Cerebellar nuclear complex (tissue), 1 donor: ENCODE measurements at places on chromosomes 1 and 21.

DNA sequence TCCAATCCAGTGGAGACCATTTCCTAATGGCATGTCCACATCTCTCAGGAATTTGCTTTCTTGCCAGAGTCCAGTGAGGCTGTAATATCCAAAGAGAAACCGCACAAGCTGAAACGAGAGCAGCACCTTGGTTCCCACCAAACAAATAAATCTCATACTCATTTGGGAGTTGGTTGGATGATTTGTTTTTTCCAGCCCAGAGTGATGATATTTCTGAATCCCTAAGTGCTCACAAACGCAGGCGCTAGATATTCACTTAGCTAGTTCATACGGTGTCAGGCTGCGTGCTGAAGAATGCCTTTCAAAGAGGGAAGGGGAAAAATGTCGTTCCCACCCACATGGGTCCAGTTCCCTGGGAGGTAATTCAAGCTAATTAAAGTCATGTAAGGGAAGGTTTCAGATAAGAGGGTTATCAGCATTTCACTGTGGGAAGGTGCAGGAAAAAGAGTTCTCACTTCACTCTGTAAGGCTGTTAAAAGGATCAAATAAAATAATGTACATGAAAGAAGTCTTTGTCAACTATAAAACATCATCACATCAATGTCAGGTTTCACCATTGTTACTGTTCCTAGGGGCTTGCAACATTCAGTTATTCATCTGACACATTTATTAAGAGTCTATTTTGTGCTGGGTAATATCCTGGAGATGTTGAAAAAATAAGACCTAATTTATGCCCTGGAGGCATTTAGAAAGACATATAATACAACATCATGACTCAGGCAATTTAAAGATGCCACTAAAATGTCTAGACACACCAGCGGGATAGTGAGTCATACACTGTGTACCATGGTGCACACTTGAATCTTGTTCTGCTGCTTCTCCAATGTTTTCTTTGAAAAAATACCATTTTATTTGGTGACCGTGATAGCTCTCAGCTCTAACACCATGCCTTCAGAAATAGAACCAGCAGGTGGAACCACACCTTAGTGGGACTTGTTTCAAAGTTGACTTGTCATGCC is 19.3 kb downstream of the DPT start:
- DNase-seq: no peak

DNA sequence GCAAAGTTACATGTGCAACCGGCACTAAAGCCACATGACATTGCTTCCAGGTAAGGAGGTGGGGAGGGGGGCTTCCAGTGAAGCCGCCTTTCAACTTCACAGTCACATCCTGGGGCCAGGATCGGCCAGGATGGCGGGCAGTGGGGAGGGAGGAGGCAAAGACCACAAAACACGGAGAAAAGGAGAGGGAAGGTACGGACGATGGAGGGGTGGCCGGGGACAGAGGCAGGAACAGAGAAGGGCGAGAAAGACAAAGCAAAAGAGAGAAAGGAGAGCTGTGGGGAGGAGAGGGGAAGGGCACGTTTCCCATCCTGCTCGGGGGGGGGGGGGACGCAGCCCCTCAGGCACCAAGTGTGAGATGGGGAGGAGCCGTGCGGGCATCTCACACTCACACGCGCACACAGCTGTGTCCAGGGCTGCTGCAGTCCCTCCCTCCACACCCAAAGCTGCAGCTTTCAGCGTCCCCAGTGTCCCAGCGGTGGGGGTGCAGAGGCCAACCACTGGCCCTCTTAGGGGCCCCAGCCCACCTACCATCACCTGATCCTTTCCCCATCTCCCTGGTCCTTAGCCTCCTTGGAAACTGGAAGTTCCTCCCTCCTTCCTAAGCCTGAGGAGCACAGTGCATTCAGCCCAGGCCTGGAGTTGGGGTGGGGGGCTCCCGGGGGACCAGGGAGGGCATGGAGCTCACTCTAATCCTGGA is 2.4 kb downstream of the SH2D5 start:
- DNase-seq: no peak

- DNase-seq: no peak
Measured at GRCh38 chr1:97488530-97488929, 432.3 kb downstream of the DPYD start.

DNA sequence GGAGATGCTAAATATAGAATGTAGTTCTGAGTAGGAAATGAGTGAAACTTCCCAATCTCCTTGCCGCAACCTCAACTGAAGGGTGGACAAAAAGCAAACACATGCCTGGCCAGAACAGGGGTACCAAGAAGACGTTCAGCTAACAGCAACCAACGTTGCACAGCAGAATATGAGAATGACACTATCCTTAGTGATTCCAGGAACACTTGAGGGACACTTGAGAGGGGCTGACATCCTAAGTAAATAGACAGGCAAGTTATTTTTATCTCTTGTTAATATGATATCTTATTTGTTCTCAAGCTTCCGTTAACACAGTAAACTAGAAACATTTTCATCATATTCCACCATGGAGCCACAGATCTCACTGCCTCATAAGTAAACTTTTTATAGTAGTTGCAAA is 908 bp downstream of the KRTAP19-1 start:
- no peak for DNase-seq

DNA sequence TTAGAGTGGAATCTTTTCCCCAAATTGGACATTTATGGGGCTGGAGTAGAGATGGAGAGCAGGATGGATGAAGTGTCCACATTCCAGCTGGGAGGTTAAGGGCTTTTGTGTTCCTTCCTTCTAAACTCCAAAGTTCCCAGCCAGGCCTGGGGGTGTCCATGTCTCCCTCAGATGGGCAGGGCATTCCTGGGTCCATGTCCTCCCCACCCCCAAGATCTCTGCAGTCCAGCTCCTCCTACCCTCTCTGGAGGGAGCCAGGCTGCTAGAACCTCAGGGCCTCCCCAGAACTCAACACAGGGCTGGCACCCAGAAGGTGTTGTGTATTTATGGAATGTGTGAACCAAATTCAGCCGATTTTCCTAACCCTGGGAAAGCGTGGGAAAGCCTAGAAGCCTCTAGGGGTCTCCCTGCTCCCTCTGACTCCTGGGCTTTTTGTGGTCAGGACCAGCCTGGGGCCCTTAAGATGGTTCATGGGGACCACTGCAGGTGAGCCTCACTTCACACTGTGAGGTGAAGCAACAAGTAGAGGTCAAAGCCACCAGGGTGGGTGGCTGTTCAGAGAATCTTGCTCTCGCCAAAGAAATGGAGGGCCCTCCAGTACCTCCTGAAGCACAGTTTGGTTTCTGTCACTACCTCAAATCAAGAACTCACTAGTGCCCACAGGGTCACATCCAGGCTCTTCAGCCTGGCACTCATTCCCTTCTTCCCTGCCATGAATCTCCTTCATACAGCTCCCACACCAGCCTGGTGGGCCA is 54.8 kb downstream of the GLIS1 start:
- no peak for DNase-seq

DNA sequence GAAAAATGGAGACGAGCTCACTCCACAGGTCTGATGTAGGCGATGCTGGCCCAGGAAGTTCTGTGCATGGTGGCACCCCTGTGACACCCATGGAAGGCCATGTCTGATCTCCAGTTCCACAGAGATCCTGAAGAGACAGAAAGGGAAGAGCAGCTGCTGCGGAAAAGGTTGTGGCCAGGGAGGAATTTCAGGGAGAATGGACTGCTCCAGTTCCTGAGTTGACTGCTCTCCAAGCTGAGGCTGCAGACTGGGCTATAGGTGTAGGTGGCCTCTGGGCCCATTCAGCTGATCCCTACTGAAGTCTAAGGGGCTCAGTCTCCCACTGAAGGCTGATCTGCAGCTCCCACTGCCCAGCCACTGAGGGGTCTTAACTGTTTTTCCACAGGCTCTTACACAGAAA is 89.2 kb downstream of the ETS2 start:
- DNase-seq: no peak

DNA sequence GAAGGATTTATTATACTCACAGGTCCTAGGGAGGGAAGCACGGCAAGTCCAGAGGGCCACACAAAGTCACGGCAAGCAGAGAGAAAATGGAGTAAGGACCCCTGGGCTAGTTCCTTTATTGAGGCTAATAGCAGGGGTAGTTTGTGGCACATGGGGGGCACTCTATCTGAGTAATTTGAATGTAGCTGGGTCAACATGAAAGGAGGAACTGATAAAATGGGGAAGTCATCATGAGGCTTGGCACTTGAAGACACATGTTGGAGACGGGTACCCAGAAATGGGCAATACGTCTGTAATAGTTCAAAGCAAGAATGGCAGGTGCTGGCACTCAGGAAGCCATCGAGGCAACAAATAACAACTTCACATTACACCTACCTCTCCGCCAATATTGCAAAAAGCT is 1136.4 kb downstream of the MRPL39 start:
- DNase-seq: no peak

DNA sequence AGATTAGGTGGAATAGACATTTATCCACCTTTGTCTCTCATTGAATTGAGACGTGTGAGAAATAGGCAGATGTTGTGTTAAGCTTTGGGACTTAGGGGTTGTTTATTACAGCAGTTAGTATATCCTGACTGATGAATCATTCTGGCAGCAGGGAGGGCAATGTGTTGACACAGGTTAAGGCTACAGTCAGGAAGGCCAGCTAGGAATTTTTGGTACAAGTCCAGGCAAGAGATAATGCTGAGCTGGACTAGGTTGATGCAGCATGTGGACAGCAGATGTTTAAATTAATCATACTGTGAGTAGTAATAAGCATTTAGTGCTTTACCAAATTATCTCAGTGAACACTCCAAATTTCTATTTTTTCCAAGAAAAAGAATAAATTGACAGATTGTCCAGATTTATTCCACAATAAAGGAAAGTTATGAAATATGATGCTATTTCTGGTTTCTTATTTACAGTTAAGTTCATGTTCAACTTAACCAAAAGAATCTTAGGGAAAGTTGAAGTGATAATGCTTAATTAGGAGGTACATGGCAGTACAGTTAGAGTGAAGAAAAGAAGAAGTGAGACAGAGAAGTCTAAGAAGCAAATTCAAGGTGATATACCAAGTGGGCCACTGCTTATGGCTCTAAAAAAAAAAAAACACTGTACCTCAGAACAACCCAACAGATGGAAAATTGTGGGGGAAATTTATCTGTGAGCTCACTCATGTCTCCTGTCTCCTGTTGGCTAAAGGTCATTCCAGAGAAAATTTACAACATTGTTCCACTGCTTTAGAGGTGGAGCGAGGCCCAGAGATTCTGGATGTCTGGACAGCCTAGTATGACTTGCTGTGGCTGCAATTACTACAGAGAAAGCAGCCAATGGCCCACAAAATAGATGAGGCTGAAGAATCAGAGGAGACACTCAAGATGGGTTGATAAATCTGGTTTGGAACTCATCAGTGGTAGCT is 102.7 kb upstream of the C21orf91 start:
- no peak for DNase-seq

- DNase-seq: no peak
Measured at GRCh38 chr21:41561701-41562100, 53.7 kb upstream of the TMPRSS2 start.

DNA sequence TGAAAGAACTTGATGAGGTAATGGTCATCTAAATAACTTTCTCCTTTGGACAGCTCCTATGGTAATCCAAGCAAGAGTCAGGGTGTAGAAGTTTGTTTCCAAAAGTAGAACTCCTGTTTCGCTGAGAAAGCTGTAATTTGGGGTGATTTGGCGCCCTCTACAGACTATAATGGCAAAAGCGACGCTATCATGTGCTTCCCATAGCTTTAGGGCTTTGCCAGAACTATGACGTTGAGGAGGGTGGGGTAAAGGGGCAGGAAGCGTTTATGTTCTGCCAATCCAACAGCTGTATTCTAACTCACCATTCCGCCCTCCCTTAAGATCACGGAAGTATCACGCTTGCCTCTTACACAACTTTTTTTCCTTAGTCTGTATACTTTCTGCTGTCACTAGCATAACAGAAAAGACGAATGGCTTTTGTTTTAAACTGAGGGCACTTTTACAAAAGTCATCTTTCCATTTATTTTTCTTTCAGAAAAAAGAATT is at the start of gene FMO4:
Gene FMO4, plus strand, starts transcription at position 349 of the 486 bp plus-strand sequence. CDS start 5,643 bp downstream, outside the sequence.
- DNase-seq: no peak

DNA sequence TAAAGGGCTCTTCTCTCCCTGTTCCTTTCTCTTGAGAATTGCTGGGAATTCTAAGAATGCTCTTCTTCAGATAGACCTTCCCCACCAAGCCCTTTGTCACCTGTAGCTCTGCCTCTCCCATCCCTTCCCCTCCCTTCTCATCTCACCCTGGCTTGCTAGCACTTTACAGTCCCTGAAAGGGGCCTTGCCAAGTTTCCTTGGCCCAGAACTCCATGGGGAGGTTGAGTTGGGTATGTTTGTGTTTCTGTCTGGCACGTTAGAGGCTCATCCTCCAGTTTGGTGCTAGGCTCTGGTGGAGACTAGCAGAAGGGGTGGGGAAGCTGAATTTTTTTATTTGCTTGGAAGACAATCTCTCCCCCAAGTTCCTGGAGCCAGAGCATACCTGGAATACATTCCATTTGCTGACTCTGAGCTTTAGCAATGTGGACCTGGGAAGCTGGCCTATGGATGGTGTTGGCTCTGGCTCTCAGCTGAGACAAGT is 4.9 kb downstream of the CGN start:
- DNase-seq: no peak

DNA sequence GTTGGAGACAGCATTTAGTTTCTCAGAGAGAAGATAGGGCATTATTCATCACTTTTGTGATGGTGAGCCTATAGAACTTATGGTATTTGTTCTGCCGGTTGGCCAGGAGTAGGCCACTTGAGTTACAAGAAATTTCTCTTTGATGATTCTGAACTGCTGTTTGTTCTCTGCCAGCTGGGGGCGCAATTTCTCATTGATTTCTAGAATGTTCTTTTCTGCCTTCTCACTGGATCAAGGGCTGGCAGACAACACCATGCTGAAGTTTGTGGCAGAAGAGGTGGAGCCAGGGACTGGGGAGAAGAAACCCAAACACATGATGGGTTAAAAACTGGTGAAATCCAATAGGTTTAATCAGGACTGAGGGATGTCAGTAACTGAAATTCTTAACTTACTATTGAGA is 360.6 kb downstream of the FAM72C start:
- no peak for DNase-seq

- DNase-seq: no peak
Measured at GRCh38 chr1:178531887-178532286, 19.0 kb downstream of the TEX35 start.

GRCh38 chr1:25662061-25662460 is 45.5 kb downstream of the MAN1C1 start:
- no peak for DNase-seq

DNA sequence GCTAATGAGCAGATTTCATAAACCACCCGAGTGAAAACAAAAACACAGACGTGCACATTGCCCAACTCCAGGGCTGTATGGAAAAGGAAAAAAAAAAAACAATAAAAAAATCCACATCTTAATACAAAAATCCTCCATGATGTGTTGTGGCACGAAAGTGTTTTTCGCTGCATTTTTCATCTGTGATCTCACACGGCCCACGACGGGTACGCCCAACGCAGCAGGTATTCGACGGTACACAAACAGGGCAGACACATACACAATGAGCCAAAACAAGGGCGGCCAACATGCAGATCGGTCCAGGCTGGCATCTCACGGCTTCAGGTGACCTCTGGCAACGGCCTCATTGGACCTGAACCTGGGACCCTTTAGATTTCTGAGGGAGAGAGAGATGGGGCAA is 31.1 kb downstream of the CASZ1 start:
- no peak for DNase-seq
